T-helper 22 cell (primary cell): ENCODE measurements at places on chromosomes 6 and 20.

GRCh38 chr6:37243816-37244370 is 13.7 kb upstream of the TBC1D22B start:
- DNase-seq: no peak

DNA sequence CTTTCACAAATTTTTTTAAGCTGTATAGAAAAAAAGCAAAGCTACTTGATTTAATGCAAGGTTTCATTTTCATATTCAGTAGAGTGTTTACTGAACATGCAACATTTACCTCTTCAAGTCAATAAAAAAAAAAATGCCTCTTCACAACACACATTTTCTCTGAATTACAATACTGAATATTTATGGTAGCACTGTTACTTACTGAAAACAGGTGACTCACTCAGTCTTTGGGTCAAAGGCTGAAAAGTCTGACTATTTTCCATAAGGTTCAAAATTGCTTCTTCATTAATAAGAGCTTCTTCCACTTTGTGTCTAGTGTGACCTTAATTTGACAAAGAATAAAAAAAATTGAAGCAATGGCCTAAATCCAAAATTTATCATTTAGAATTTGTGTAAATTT is 101.9 kb downstream of the REV3L start:
- DNase-seq: no peak

GRCh38 chr6:168183613-168183970 is 104.6 kb upstream of the FRMD1 start:
- DNase-seq: no peak

- no peak for DNase-seq
Measured at GRCh38 chr6:78513856-78514255, 353.5 kb upstream of the IRAK1BP1 start.

DNA sequence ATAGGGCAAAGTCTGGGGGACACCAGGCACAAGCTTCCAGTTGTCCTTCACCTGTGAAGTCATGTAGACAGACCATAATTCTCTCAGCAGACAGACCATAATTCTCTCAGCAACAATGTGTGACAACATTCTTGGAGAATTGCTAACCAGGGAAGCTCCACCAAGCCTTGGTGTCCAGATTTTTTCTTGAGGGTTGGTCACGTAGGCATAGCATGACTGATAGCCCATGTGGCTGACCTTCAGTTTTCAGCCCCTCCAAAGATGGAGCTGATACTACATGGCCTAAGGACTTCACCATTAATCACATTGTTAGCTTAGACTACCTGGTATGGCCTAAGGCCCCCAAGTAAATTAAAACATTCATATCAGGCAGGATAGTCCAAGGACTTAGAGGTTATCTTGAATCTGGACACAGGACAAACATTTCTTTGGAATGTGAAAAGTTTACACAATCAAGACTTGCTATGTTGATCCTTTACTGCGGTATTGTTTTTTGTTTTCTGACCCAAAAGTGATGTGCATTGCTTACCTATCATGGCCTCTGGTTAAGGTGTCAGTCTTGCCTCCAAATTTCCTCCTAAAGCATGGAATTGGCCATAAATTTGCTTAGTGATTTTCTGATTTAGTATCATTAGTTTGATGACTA is 76.9 kb downstream of the CEP57L1 start:
- no peak for DNase-seq
